Activated T-helper 1 cell treated with anti-CD3 and anti-CD28 coated beads, Interleukin-12 subunit alpha, Interleukin-12 subunit beta, Interleukin-2, Interleukin-4 antibody, amounts not matched to agents 30 ng/mL and 10 ng/mL and 1 ng/mL, durations not matched to agents 14 hours and 24 hours and 36 hours (primary cell): ENCODE measurements at places on chromosomes 3 and 15. TPM values are rescaled to one million over a fixed set of nuclear protein-coding genes. Genes with fewer than 3 reads are reported as not detected.

The GLDN gene
- total RNA-seq = 0.15 TPM in 1 of 2 replicates, not detected in the other

DNA sequence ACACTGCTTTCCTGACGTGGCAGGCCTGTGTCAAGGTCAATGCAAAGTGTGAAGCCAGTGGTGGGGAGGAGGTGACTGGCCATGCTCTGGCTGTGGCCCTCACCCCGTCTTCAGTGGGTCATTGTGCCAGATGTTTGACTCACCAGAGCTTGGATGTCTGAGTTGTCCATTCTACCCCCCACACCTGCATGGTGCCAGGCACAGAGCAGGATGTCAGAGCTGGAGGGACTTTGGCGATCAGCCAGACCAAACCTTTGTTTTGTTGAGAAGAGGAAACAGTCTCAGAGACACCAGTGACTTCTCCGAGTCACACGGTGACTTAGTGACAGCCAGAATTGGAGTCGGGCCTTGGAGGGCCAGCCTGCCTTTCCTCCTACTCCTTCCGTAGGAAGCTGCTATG, 49.5 kb downstream of the SMAD6 start:
- H3K4me3 ChIP-seq = no peak overlapping the region
- H3K4me1 ChIP-seq = no peaks in the 10 kb centered on the region
- no peak for DNase-seq
- no peaks in the 10 kb centered on the region for H3K36me3 ChIP-seq
- peaks cover 6% of the 10 kb centered on the region for H3K27me3 ChIP-seq

DNA sequence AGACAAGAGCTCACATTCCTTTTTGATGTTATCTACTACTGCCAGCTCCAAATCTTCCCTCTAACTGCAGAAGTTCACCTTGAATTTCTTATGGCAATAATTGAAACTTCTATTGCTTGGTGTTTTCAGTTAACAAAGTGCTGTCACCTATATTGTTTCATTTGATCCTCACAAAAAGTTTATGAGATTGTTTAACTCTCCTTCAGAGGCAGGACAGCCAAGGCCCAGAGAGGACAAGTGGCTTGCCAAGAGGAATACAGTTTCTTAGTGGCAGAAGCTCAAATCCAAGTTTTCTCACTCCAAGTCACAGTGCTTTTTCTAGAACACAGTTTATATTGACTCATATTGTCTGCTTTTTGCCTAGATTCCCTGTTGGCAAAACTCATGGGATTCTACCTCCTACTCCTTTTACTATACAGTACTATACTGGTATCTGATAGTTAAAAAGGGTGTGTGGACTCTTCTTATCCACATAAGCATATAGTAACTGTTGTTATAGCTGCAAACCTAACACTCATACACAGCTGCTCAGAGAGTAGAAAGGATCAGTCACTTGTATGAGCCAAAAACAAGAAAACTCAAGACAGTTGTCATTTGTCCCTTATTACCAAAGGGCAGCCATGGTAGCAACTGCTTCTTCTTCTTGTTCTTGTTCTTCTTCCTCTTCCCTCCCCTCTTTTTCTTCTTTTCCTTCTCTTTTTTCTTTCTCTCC, 15.9 kb downstream of the TM4SF4 start:
- no peaks in the 10 kb centered on the region for H3K4me1 ChIP-seq
- H3K27ac ChIP-seq = no peak overlapping the region
- H3K27me3 ChIP-seq = peaks cover 12% of the 10 kb centered on the region

- H3K4me1 ChIP-seq = peaks cover 93% of the 10 kb centered on the region
- DNase-seq = no peak
- no peaks in the 10 kb centered on the region for H3K27me3 ChIP-seq
- H3K36me3 ChIP-seq = peaks cover 61% of the 10 kb centered on the region
Measured at GRCh38 chr3:150738688-150739087, 24.3 kb downstream of the SIAH2 start.

- DNase-seq = no peak
- peaks cover 3% of the 10 kb centered on the region for H3K4me1 ChIP-seq
- H3K36me3 ChIP-seq = no peaks in the 10 kb centered on the region
- H3K4me3 ChIP-seq = no peak overlapping the region
- H3K27me3 ChIP-seq = peaks cover 30% of the 10 kb centered on the region
- no peak overlapping the region for H3K27ac ChIP-seq
Measured at GRCh38 chr3:138438896-138439295, 4.5 kb downstream of the ESYT3 start.

GRCh38 chr15:75786575-75786947, 56.7 kb upstream of the UBE2Q2 start:
- no peaks in the 10 kb centered on the region for H3K4me1 ChIP-seq
- no peak for DNase-seq
- no peaks in the 10 kb centered on the region for H3K36me3 ChIP-seq
- H3K4me3 ChIP-seq = no peak overlapping the region
- H3K27me3 ChIP-seq = peaks cover 31% of the 10 kb centered on the region
- H3K27ac ChIP-seq = no peak overlapping the region

- DNase-seq = no peak
- no peaks in the 10 kb centered on the region for H3K4me1 ChIP-seq
- no peak overlapping the region for H3K27ac ChIP-seq
- H3K4me3 ChIP-seq = no peak overlapping the region
- H3K36me3 ChIP-seq = no peaks in the 10 kb centered on the region
Measured at GRCh38 chr3:851098-851790, 241.6 kb upstream of the CNTN6 start.

GRCh38 chr15:34818526-34818925, 23.2 kb upstream of the ACTC1 start:
- H3K27ac ChIP-seq = no peak overlapping the region
- no peak for DNase-seq
- no peaks in the 10 kb centered on the region for H3K4me1 ChIP-seq
- H3K27me3 ChIP-seq = peaks cover 19% of the 10 kb centered on the region
- H3K36me3 ChIP-seq = no peaks in the 10 kb centered on the region

- no peaks in the 10 kb centered on the region for H3K36me3 ChIP-seq
- peaks cover 3% of the 10 kb centered on the region for H3K27me3 ChIP-seq
- H3K27ac ChIP-seq = no peak overlapping the region
- DNase-seq = no peak
- no peak overlapping the region for H3K4me3 ChIP-seq
Measured at GRCh38 chr3:15973940-15974339, 176.2 kb upstream of the ANKRD28 start.

The CCR9 gene
- not detected in 2 replicates for total RNA-seq

DNA sequence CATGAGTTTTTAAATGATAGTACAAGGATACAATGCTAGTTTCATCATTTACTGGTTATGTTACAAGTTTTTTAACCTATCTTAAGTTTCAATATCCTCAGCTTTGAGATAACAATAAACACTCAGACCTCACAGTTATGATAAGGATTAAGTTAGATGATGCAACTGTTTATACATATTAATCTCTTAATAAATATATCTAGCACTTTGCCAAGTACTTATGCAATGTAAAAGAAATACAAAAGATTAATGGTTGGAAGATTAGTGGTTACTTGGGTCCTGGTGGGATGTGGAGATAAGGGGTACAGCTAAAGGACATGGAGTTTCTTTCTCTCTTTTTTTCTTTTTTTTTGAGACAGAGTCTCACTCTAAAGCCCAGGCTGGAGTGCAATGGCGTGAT, 12.0 kb downstream of the SPPL2A start:
- DNase-seq = no peak
- H3K36me3 ChIP-seq = peaks cover 11% of the 10 kb centered on the region
- no peaks in the 10 kb centered on the region for H3K27me3 ChIP-seq
- H3K27ac ChIP-seq = no peak overlapping the region

The CCR4 gene
- 110 and 115 TPM in 2 replicates for total RNA-seq

GRCh38 chr3:71339049-71339448, 244.5 kb downstream of the FOXP1 start:
- no peaks in the 10 kb centered on the region for H3K4me1 ChIP-seq
- H3K27me3 ChIP-seq = peaks cover 5% of the 10 kb centered on the region
- H3K36me3 ChIP-seq = peaks cover 3% of the 10 kb centered on the region
- H3K27ac ChIP-seq = no peak overlapping the region

DNA sequence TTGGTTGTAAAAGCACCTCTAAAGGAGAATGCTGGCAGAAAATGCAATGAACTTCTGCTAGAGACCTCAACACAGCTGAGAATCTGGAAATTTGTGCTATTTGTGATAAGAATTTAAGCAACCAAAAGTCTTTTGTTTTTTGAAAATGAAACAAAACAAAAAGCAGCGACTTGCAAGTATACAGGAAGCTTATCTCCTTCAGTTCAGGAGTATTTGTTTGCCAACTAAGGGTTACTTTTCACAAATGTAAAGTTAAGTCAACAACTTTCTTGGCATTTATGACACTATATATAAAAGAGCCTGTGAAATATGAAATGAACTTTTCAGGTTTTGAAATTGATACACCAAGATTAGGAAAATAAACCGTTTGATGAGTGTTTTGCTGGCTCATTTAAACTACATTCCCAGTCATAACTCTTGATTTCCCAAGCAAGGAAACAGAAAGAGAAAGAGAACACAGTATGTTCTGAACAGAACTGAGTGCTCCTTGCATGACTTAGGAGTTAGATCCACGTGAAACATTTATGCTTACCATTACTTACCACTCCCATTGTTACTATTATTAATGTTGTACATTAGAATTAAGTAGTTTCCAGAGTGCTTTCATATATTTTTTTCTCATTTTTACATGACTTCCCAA, 92.3 kb upstream of the COL8A1 start:
- H3K27me3 ChIP-seq = peaks cover 3% of the 10 kb centered on the region
- DNase-seq = no peak

- no peak overlapping the region for H3K4me3 ChIP-seq
- H3K27ac ChIP-seq = no peak overlapping the region
- no peaks in the 10 kb centered on the region for H3K4me1 ChIP-seq
- H3K27me3 ChIP-seq = no peaks in the 10 kb centered on the region
Measured at GRCh38 chr15:26891448-26892181, 24.8 kb downstream of the GABRA5 start.

- H3K4me3 ChIP-seq = no peak overlapping the region
- H3K27me3 ChIP-seq = peaks cover 7% of the 10 kb centered on the region
- H3K36me3 ChIP-seq = no peaks in the 10 kb centered on the region
- H3K27ac ChIP-seq = no peak overlapping the region
Measured at GRCh38 chr3:186465508-186465907, 78.7 kb downstream of the CRYGS start.

The ADCY5 gene
- not detected in 2 replicates for total RNA-seq

The MORC1 gene
- total RNA-seq = not detected in 2 replicates

DNA sequence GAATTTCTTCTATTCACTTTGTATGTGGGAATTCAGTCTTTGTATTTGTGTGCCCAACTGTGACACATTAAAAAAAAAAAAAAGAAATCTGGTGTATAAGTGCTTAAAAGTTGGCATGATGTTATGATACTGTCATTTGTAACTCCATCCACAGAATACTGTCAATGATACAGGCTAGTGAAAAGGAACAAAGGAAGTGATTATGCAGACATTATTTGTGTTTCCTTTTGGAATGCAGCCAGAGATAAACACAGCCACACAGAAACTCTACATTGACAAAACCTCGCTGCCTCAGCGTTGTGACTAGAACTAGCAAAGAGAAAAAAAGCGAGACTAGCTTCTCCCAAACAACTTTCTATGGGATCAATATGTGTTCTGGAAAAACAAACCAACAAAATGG, 519.2 kb upstream of the AGTR1 start:
- no peaks in the 10 kb centered on the region for H3K27me3 ChIP-seq
- no peak overlapping the region for H3K27ac ChIP-seq
- no peak overlapping the region for H3K4me3 ChIP-seq
- no peaks in the 10 kb centered on the region for H3K36me3 ChIP-seq
- H3K4me1 ChIP-seq = no peaks in the 10 kb centered on the region

DNA sequence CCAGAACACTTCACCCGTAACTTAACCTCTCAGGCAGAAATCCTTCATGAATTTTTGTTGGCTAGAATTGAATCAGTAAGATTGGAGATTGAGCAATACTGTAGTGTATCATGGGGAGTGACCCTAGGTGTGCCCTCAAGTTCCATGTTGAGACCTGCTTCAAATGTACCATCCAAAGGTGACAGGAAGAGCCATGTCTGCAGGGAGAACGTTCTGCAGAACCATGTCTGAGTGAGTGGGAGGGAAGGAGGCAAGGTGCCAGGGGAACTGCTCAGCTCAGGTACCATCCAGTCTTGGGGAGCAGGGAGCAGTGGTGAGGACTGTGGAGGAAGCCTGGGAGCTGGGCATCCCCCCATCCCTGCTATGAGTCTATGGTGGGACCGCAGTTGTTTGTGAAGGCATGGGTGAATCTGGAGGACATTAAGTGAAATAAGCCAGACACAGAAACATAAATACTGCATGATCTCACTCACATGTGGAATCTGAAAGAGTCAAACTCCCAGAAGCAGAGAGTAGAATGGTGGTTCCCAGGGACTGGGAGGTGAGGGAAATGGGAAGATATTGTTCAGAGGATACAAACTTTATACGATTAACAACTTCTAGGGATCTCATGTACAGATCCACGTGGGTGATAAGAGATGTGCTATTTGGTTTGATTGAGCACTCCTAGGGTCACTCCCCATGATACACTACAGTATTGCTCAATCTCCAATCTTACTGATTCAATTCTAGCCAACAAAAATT, 23.3 kb downstream of the CFAP161 start:
- H3K4me1 ChIP-seq = peaks cover 24% of the 10 kb centered on the region
- H3K36me3 ChIP-seq = no peaks in the 10 kb centered on the region
- H3K27ac ChIP-seq = no peak overlapping the region

The DIS3L gene
- 47.7 and 56.0 TPM in 2 replicates for total RNA-seq

DNA sequence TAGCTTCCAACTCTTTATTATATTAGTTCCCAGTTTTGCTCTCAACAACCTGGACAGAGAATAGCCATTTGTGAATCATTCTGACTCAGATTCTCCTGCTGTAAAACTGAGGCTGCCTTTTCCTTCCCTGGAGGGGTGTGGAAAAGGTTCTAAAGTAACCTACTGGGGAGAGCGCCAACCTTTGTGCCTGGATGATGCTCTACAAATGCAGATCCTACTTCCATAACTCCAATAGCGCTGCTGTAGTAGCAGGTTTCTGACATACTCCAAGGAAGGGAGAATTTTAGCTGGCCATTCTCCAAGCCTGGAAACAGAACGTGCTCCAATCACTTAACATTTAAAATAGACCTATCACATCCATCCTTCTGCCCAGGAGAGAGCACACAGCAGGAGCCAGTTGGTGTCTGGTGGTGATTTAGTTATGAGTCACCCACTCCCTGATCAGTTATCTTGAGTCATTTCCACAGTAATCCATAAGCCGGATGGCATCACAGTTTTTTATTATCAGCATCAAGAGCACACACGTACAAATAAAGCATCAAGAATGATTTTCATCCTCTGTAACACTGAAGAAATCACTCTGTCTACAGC, 38.3 kb downstream of the MYH15 start:
- no peaks in the 10 kb centered on the region for H3K36me3 ChIP-seq
- no peak overlapping the region for H3K27ac ChIP-seq
- peaks cover 4% of the 10 kb centered on the region for H3K4me1 ChIP-seq
- peaks cover 11% of the 10 kb centered on the region for H3K27me3 ChIP-seq
- no peak overlapping the region for H3K4me3 ChIP-seq
- no peak for DNase-seq

The FSIP1 gene
- total RNA-seq = 0.26 and 0.34 TPM in 2 replicates

- DNase-seq = no peak
- H3K4me1 ChIP-seq = no peaks in the 10 kb centered on the region
- H3K27ac ChIP-seq = no peak overlapping the region
- H3K4me3 ChIP-seq = no peak overlapping the region
Measured at GRCh38 chr3:157527131-157527881, 24.1 kb upstream of the VEPH1 start.

The SPSB4 gene
- total RNA-seq = not detected in 2 replicates
